ENCODE measurements at places on chromosomes 3 and 15. TPM values are rescaled to one million over a fixed set of nuclear protein-coding genes. Genes with fewer than 3 reads are reported as not detected.

DNA sequence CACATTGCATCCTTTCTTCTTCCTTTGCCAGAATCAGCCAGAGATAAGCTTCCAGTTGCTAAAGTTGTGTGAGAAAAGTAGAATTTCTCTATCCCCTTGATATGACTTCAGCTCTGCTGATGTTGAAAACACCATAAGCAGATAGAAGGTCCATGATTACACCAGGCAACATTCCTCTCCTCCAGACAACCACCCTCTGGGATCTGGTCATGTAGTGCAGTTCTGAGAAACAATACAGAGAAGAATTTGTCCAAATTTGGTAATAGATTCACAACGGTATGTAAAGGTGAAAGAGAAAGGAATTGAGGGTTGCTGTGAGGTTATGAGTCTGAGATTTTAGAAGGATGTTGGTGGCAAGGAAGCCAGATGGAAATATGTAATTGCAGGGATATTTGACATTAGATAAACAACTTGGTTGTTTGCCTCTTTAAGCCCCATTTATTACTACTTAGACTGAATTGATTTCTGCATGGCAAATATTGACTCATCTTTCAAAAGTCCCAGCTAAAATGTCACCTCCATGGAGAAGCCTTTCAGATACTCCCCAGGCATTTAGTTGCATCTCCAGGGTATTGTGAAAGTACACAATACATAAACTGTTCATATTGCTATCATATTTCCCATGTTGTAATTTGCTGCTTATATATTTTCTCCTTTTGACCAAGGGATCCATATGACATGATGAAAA lies 134.9 kb downstream of the GAP43 start:
- no peak for DNase-seq

DNA sequence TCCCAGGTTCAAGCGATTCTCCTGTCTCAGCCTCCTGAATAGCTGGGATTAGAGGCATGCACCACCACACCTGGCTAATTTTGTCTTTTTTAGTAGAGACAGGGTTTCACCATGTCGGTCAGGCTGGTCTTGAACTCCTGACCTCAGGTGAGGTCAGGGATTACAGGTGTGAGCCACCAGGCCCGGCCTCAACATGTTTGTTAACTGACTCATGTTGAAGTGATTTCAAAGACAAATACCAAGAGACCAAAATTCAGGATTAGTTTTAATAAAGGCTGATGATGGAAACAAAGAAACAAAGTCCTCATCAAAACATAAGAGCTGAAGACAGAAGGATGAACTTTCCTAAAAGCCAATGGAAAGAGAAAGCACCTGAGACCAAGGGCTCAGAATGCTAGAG lies 36.5 kb downstream of the SLC12A6 start:
- DNase-seq, result no peak

- peak; percentile 20 for DNase-seq
Observed at GRCh38 chr15:73800662-73801345, 47.7 kb upstream of the INSYN1 start.

- no peak for DNase-seq
Observed at GRCh38 chr3:98980915-98981596, 79.6 kb upstream of the DCBLD2 start.

GRCh38 chr3:112123548-112123947 lies 9.5 kb downstream of the GCSAM start:
- no peak for DNase-seq

- no peak for DNase-seq
Observed at GRCh38 chr3:196216089-196216564, at the start of gene SLC51A. SLC51A (plus strand) TSS chr3:196216534; CDS start chr3:196216713, 179 bp downstream.

GRCh38 chr3:40546816-40547215 lies 22.1 kb downstream of the ZNF621 start:
- no peak for DNase-seq

- no peak for DNase-seq
Observed at GRCh38 chr3:168815946-168816345, 720.2 kb upstream of the GOLIM4 start.

Gene SNRPA1
- 31.0 TPM for total RNA-seq

Gene ACOX2
- 22.2 TPM for total RNA-seq

Gene EEFSEC
- 17.5 TPM for total RNA-seq

Gene ARRDC4
- total RNA-seq, result 31.0 TPM

Gene DLL4
- total RNA-seq, result 6.2 TPM

Gene PAK2
- total RNA-seq, result 47.0 TPM

Gene AMIGO3
- total RNA-seq, result 3.0 TPM
